ENCODE measurements at places on chromosomes 2 and 18.

DNA sequence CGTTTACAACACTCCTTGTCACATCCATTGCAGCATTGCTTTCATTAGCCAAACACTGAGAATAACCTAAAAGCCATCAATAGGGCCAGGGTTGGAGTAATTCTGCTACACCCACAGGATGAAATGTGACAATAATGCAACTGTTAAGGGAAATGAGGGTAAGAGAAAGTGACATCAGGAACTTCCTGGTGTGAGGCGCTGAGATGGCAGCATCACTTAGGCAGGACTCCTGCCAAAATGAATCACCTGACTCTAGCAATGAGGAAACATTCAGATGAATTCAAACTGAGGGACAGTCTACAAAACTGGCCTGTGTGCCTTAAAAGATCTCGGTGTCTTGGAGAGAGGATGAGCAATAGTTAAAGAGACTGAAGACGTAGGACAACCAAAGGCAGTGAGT is 115.6 kb upstream of the AGAP1 start:
- DNase-seq = no peak

DNA sequence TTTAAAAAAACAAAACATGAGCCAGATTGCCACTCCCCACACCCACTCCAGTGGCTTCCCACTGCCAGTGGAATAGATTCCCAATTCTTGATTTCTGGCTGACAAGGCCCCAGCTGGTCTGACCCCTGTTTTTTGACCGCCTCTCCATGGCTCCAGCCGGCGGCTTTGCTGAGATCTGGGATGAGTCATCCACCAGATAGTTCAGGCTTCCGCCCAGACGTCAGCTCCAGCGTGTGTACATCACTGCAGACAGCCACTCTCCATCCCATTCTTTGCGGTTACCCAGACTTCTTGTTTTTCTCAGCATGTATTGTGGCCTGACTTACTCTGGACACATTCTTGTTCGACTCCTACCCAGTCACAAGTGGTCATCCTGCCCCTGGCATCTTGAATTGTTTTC is 227.9 kb downstream of the GBX2 start:
- peak; percentile 86 for DNase-seq

GRCh38 chr2:39061280-39061679 is 59.6 kb downstream of the SOS1 start:
- DNase-seq = no peak

GRCh38 chr2:72920318-72921087 is 3.2 kb downstream of the EMX1 start:
- no peak for DNase-seq

DNA sequence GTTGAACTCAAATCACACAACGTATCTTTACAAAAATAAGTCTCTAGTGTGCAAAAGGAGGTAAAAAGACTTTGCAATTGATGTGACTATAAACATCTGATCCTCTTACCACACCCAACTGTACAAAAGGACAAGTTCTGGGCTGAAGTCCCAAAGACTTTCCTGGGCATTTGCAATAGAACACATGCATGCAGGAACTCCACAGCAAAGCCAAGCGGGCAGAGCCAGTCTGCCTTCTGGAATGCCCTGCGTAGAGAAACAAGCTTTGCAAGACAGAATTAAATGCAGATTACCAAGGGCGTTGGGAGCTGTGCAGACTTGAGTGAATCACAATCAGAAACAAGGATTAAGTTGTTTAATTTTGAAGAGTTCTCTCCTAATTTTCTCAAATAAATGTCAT is 208.4 kb upstream of the ZNF521 start:
- no peak for DNase-seq

- DNase-seq = no peak
These were observed 38.5 kb downstream of the RPRD1A start for GRCh38 chr18:36028859-36029258.

DNA sequence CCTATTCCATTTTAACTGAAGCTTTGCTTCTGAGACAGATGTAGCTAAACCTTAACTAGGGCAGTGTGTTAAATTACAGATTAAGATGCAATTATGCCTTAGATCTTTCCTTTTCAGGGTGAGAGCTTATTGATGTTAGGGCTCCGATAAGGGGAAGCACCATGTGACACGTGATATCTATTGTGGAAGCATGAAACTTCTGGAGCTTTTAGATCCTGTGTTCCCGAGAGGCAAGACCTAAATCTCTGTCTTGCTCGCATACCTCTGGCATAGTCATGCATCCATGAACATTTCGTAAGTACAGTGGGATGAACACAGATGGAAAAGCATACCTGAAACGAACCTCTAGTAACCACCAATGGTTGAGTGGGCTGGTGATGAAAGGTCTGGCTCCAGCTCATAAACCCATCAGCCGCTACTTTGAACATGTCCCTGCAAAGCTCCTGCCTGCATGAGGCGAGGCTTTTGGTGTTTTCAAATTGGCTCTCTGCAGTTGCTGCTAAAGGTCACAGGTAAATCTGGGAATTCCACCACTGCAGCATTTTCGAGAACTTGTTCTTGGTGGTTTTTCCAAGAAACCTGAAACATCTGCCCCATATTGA is 3.7 kb upstream of the NRP2 start:
- DNase-seq = no peak

- DNase-seq = no peak
These were observed 667 bp downstream of the TRIB2 start for GRCh38 chr2:12717191-12718014.

DNA sequence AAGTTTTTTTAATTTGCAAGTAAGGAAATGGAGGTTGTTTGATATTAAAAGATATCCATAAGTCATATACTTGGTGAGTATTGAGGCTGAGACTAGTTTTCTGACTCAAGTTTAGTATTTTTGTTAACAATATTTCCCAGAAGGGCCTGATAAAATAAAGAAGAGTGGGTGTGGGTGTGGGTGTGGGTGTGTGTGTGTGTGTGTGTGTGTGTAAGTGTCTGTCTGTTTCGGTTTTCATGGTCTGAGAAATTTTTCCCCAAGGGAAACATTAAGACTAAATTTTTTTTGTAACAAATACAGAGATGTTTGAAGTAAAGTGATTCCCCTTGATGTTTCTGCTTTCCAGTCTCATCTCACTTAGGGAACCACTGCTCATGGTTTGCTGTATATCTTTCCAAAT is 36.5 kb downstream of the PPM1B start:
- DNase-seq = no peak

- peak; percentile 97 for DNase-seq
These were observed 87.0 kb downstream of the ALPK2 start for GRCh38 chr18:58541789-58542425.

DNA sequence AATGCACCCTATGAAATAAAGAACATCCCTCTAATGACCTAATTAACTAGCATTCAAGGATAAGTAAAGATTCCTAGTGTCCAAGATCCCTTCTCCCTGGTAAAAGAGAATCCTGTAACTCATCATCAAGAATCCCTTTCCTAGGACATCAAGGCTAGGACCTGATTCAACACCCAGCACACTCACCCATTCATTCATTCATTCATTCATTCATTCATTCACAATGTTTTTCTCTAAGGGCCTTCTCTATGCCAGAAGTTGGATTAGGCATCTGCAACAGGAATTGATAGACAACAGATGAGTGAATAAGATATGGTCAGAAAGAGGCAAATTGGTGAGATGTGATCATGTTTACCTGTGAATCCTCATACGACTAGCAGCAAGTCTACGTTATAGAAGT is 126.8 kb downstream of the OSR1 start:
- DNase-seq = no peak

DNA sequence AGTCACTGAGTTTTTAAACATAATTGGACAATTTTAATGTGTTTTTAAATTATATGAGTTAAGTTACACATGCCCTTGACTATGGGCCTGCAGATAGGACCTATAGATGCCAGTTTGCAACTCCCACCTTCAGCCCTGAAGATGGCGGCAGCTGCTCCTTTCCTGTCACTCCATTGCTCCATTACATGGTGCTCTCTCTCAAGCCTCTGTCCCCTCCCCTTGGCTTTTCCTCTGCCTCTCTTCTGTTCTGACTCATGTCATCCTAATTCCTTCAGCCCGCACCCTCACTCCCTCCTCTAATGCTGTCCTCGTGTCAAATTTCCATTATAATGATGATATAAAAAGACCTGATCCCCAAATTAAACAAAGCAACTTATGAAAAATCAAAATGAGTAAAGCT is 133.7 kb upstream of the HNRNPA3 start:
- no peak for DNase-seq

DNA sequence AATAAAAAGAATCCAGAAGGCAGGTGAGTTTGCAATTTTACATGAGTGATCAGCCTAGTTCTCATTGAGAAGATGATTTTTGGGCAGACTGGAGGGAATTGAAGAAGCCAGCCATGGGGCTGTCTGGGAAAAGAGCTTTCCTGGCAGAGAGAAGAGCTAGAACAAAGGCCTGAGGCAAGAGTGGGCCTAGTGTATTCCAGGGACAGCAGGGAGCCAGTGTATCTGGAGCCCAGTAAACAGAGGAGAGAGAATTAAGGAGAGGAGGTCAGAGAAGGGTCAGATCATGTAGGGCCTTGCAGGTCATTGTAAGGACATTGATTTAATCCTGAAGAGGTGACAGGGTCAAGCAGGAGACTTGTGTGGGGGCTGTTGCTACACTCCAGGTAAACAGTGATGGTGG is 195.8 kb downstream of the SATB2 start:
- DNase-seq = no peak

DNA sequence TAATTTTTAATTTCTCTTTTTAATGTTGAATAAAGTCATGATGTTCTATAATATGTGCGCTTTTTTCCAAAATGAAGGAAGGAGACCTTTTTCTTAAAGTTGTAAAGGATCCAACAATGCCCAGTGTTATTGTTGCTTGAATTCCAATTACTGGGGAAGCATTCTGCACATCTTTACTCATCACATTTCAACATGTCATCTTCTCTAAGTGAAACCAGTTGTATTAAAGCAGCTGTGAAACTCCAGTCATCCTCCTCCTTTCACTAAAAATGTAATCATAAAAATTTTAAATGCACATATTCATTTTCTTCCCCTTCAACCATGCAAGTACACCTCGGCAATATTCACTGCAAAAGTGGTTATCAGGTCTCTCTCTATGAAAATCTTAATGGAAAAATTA is 722.7 kb downstream of the TSN start:
- DNase-seq = no peak

DNA sequence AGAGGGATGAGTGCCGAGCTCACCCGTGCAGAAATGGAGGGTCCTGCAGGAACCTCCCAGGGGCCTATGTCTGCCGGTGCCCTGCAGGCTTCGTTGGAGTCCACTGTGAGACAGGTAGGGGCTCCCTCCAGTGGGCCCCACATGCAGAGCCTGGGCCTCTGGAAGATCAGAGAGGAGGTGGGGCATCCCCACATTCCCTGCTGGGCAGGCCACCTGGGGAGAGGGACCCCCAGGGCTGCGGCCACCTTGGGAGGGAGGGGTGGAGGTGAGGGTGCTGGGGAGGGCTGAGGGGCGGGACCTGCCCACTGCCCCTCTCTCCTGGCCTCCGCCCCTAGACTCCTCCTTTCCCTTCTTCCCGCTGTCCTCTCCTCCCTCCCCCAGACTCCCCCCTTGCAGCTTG is 38.5 kb downstream of the MTERF4 start:
- DNase-seq = no peak

DNA sequence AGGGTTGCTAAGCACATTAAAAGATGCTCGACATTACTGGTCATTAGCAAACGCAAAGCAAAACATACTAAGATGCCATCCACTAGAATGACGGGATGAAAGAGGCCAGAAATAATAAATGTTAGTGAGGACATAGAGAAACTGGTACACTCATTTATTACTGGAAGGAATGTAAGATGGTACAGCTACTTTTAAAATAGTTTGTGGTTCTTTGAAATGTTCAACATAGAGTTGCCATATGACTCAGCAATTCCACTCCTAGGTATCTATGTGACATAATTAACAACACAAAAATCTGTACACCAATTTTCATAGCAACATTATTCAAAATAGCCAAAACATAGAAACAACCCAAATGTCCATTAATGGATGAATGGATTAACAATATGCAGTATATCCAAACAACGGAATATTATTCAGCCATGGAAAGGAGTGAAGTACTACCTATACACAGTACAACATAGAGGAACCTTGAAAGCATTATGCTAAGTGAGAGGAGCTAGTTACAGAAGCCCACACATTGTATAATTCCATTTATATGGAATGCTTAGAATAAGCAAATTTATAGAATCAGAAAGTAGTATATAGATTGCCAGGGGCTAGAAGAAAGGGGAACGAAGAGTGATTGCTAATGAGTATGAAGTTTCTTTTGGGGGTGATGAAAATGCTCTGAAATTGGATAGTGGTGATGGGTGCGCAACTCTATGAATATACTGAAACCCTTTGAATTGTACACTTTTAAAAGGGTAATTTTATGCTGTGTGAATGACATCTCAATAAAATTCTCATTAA is 61.9 kb upstream of the IL1R1 start:
- no peak for DNase-seq

- no peak for DNase-seq
These were observed 230.0 kb upstream of the GYPC start for GRCh38 chr2:126425943-126426342.

- DNase-seq = peak; percentile 72
These were observed 75.8 kb downstream of the NRP2 start for GRCh38 chr2:205758051-205758450.

GRCh38 chr2:18346344-18346743 is 214.1 kb downstream of the RDH14 start:
- DNase-seq = no peak

- DNase-seq = no peak
These were observed 95.9 kb upstream of the SIX2 start for GRCh38 chr2:45105050-45105582.

DNA sequence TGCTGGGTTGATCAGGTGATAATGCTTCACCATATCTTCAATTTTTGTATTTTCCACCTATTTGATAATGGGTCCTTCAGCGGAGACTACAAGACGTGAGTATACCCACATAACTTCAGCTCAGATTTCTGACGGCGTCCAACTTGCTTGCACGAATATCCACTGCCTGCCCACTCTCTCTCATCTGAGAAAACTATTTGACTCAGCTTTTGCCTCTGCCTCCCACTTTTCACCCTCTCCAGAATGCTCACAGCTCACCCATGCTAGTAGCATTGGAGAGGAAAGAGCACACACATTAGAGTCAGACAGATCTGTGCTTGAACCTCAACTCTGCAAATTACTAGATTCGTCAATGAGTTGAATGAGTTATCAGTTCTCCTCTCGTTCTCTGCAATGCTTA is 166.8 kb downstream of the BCL2 start:
- no peak for DNase-seq

DNA sequence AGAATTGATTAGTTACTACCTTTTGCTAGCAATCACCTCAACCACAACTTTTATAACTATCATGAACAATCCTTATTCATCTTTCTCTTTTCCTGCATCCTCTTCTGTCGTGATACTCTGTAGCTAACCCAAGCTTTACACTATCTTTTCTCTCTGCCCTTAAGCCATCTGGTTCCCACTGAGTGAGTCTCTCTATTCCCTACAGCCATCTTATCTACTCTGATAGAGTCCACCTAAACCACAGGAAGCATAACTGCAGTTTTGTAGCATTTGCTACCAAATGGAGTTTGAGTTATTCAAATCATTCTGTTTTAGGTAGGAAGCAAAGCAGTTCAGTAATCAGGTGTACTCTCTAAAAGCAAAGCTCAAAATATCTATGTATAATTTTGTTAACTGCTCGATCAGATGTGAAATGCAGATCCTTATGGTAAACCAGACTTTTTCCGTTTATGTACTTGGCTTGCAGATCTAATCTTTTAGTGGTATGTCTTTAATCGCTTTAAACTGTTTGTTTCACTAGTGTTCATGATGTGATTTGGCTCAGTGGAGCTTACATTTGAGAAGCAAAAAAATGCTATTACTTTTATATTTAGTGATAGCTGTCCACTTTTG is 91.0 kb downstream of the CSRNP3 start:
- DNase-seq = no peak

GRCh38 chr18:27404855-27405254 is 219.7 kb upstream of the CHST9 start:
- DNase-seq = no peak

Measured in AG04449 (cell line).